A549 treated with ZK216348 at 1 μM for 4 hours (cell line): ENCODE measurements at places on chromosomes 2 and 18. TPM values are rescaled to one million over a fixed set of nuclear protein-coding genes. Genes with fewer than 3 reads are reported as not detected.

The RSAD2 gene
- 0.17 to 0.49 TPM (median 0.21 TPM) in 5 replicates for total RNA-seq

The CHST10 gene
- total RNA-seq: 14.7 to 15.6 TPM (median 15.4 TPM) in 5 replicates

The EIF2B4 gene
- 54.9 to 66.2 TPM (median 62.1 TPM) in 5 replicates for total RNA-seq

The SMCHD1 gene
- 14.8 to 22.8 TPM (median 17.5 TPM) in 5 replicates for total RNA-seq

The CHRNG gene
- total RNA-seq: not detected in 5 replicates

The CFAP53 gene
- 0.19 to 0.62 TPM (median 0.35 TPM) in 5 replicates for total RNA-seq

The SIX2 gene
- 0.33 to 0.79 TPM (median 0.72 TPM) in 5 replicates for total RNA-seq

The VWA3B gene
- 0.33 TPM in 1 of 5 replicates, not detected in the others for total RNA-seq

The SLC11A1 gene
- 0.16 to 0.66 TPM (median 0.16 TPM) in 5 replicates for total RNA-seq

The IFT172 gene
- total RNA-seq: 6.6 to 12.6 TPM (median 8.8 TPM) in 5 replicates

The HOXD9 gene
- total RNA-seq: 1.2 to 1.8 TPM (median 1.8 TPM) in 5 replicates

The BOLL gene
- not detected in 5 replicates for total RNA-seq

The ABHD1 gene
- 0.87 to 2.4 TPM (median 1.3 TPM) in 5 replicates for total RNA-seq

The SOS1 gene
- 11.8 to 16.9 TPM (median 15.6 TPM) in 5 replicates for total RNA-seq
